Activated B cell treated with CpG ODN at 0.5 μM for 24 hours (primary cell): ENCODE measurements at places on chromosomes 1 and 21. TPM values are rescaled to one million over a fixed set of nuclear protein-coding genes. Genes with fewer than 3 reads are reported as not detected.

The UAP1 gene
- total RNA-seq, result 11.6 and 13.4 TPM in 2 replicates

The OR14K1 gene
- total RNA-seq, result not detected in 2 replicates

The MAP1LC3C gene
- total RNA-seq, result not detected in 2 replicates

The CHD5 gene
- 0.31 and 0.49 TPM in 2 replicates for total RNA-seq

The PADI2 gene
- 7.2 and 9.9 TPM in 2 replicates for total RNA-seq

DNA sequence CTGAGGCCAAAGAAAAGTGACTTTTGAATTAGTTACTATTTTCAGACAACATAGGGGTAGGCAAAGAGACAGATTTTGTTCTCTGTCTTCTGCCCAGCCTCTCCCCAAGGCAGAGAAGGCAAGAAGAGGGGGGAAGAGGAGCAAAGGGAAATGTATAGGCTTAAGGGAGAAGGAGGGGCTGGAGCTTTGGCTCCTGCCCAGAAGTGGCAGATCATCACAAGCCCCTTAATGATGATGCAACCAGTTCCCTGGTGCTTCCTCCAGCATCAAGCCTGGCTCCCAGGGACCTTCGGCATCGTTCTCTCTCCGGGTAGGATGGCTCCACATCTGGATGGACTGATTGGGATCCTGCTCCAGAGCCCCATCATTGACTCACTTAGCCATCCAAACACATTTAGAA, 112.8 kb downstream of the KCND3 start:
- H3K4me3 ChIP-seq, result no peak overlapping the region
- no peaks in the 10 kb centered on the region for H3K36me3 ChIP-seq
- H3K27me3 ChIP-seq, result peaks cover 19% of the 10 kb centered on the region
- no peak for DNase-seq
- no peak overlapping the region for H3K27ac ChIP-seq

DNA sequence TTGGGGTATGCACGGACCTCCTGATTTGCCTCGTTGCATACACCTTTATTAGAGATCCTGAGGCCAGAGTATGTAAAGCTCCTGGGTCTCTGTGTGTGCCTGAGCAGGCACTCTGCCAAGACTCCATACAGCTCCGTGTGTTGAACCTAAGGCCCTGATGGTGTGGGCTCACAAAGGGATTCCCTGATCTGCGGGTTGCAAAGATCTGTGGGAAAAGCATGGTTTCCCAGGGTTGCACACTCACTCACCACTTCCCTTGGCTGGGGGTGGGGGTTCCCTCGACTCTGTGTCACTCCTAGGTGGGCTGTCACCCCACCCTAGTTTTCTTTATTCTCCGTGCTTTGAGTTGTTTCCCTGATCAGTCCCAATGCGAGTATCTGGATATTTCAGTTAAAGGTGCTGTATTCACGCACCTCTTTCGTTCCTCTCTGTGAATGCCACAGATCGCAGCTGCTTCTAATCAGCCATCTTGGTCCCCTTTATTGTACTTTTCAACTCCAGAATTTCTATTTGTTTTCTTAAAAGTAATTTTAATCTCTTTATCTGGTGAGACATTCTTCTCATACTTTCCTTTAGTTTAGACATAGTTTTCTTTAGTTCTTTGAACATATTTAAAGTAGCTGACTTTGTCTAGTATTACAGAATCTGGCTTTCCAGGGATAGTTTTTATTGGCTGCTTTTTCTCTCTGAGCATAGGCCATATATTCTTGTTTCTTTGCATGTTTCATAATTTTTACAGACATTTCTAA, 39.0 kb upstream of the F3 start:
- no peak overlapping the region for H3K27ac ChIP-seq
- H3K36me3 ChIP-seq, result no peaks in the 10 kb centered on the region
- no peak for DNase-seq
- H3K4me3 ChIP-seq, result no peak overlapping the region

DNA sequence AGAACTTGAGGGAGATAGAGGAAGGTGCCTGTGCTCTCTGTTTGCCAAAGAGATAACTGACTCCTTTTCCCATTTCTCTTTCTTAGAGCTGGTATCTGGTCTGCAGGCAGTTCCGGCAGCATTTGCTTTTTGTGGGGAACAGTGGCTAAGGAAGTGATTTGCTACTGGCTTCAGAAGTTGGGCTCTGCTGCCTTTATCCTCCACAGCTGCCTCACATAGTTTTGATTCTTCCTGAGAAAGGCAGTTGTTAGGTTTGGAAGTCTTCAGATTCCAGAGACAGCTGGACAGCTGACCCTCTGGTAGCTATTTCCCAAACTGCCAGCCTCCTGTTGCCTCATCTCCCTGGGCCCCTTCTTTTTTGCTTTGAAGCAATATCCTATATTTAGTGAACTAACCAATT, 62.6 kb upstream of the MACF1 start:
- DNase-seq, result no peak
- no peak overlapping the region for H3K4me3 ChIP-seq
- no peak overlapping the region for H3K27ac ChIP-seq
- no peaks in the 10 kb centered on the region for H3K4me1 ChIP-seq
